ENCODE measurements at places on chromosomes 16 and 17. TPM values are rescaled to one million over a fixed set of nuclear protein-coding genes. Genes with fewer than 3 reads are reported as not detected.
A peak's percentile ranks its signal among the peaks of the same experiment; 100 is the strongest.

CHRNB1 gene
- total RNA-seq, result 10.6 TPM

DRG2 gene
- 52.4 TPM for total RNA-seq

GOT2 gene
- total RNA-seq, result 165 TPM

GRCh38 chr17:8226536-8227237 is 16.3 kb upstream of the AURKB start:
- peak overlapping the region; percentile 74 for H3K4me3 ChIP-seq
- peaks cover 22% of the 10 kb centered on the region for H3K27me3 ChIP-seq
- H3K36me3 ChIP-seq, result peaks cover 36% of the 10 kb centered on the region
- H3K4me1 ChIP-seq, result peaks cover 46% of the 10 kb centered on the region
- peak; percentile 57 for DNase-seq

GRCh38 chr17:52837492-52837891 is 679.0 kb upstream of the CA10 start:
- H3K36me3 ChIP-seq, result no peaks in the 10 kb centered on the region
- H3K27me3 ChIP-seq, result no peaks in the 10 kb centered on the region
- H3K4me3 ChIP-seq, result no peak overlapping the region
- H3K4me1 ChIP-seq, result no peaks in the 10 kb centered on the region

- no peak for DNase-seq
- H3K27ac ChIP-seq, result peak overlapping the region; percentile 4
- H3K27me3 ChIP-seq, result no peaks in the 10 kb centered on the region
- H3K4me1 ChIP-seq, result peaks cover 14% of the 10 kb centered on the region
Observed at GRCh38 chr17:81520021-81520901, 7.7 kb upstream of the ACTG1 start.

- peak overlapping the region; percentile 83 for H3K4me3 ChIP-seq
- H3K27me3 ChIP-seq, result no peaks in the 10 kb centered on the region
- H3K27ac ChIP-seq, result peak overlapping the region; percentile 55
- no peaks in the 10 kb centered on the region for H3K36me3 ChIP-seq
Observed at GRCh38 chr17:78484271-78485246, 92.6 kb downstream of the DNAH17 start.

GRCh38 chr16:23826528-23827045 is 9.2 kb upstream of the PRKCB start:
- H3K27me3 ChIP-seq, result no peaks in the 10 kb centered on the region
- peaks cover 29% of the 10 kb centered on the region for H3K4me1 ChIP-seq
- peak overlapping the region; percentile 86 for H3K27ac ChIP-seq
- DNase-seq, result no peak
- peak overlapping the region; percentile 19 for H3K4me3 ChIP-seq

DNA sequence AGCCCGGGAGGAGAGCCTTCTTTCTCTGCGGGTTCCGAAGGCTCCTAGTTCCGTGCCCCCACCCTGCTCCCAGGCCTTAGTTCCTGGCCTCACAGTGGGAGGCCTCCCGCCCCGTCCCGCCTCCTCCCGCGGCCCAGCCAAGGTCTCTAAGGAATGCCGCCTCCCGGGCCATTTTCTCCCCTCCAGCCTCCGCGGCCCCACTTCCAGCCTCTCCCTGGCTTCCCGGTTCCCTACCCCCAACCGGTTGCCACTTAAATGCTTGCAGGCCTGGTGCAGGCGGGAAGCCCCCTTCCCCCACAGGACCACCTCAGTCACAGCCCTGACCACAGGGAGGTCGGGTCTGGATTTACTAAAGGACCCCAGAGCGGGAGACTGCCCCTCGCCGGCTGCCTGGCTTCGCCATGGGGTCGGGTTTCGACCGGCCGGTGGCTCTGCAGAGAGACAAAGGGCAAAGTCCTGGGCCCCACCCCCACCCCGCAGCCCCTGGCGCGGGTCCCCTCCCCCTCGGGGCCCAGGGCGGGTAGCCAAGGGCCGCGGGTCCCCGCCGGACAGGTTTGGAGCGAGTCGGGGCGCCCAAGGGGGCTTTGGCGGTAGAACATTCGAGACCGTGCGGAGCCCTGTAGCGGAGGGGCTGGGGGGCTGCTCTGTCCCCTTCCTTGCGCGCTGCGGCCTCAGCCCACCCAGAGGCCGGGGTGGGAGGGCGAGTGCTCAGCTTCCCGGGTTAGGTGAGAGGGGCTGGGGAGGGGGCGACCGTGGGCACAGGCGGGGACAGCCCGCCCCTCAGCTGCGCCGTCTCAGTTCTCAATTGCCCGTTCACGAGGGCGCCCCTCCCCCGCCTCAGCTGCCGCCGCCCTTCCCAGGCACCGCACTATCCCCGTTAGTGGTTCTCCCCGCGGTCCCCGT is 16.4 kb downstream of the IGF2BP1 start:
- H3K27me3 ChIP-seq, result peaks cover 73% of the 10 kb centered on the region
- peaks cover 2% of the 10 kb centered on the region for H3K4me1 ChIP-seq
- DNase-seq, result no peak
- H3K27ac ChIP-seq, result no peak overlapping the region
- no peak overlapping the region for H3K4me3 ChIP-seq

Measured in activated naive CD8-positive, alpha-beta T cell treated with anti-CD3 and anti-CD28 coated beads for 36 hours (primary cell).